ENCODE measurements at places on chromosomes 13 and 19.
A peak's percentile ranks its signal among the peaks of the same experiment; 100 is the strongest.

- DNase-seq, result no peak
Measured at GRCh38 chr13:112133499-112134390, 66.8 kb downstream of the SOX1 start.

- no peak for DNase-seq
Measured at GRCh38 chr13:51590971-51591627, 6.8 kb downstream of the WDFY2 start.

- no peak for DNase-seq
Measured at GRCh38 chr13:36850790-36851438, 31.9 kb downstream of the RFXAP start.

GRCh38 chr13:25478186-25478585 is 106.4 kb downstream of the ATP8A2 start:
- peak; percentile 53 for DNase-seq

- no peak for DNase-seq
Measured at GRCh38 chr13:105996391-105997025, 539.0 kb downstream of the EFNB2 start.

DNA sequence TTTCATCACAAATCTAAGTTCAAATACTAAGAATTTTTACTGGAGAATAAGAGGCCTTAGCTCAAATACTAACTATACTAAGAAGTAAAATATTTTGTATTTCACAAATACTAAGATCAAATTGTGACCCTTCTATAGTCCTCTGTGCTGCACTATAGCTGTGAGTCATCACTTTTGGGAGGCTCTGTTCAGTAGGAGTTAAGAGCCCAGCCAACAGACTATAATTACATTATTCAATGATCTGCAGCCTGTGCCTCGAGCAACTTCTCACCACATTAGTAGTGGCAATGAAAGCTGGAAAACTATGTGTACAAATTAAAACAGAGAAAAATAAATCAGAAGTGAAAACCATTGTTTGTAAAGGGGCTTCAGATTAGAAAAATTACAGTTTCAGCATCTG is 147.3 kb upstream of the GPC6 start:
- DNase-seq, result no peak

Measured in HAP-1 (cell line).